ENCODE measurements at places on chromosomes 13 and 19. TPM values are rescaled to one million over a fixed set of nuclear protein-coding genes. Genes with fewer than 3 reads are reported as not detected.

Gene ZNF844
- total RNA-seq: 9.4 TPM

Gene NBEA
- 10.8 TPM for total RNA-seq

Gene AMER2
- 4.1 TPM for total RNA-seq

Gene C19orf81
- total RNA-seq: 7.9 TPM

Gene IZUMO2
- not detected for total RNA-seq

Gene CLDND2
- 1.1 TPM for total RNA-seq

Gene ZNF492
- total RNA-seq: not detected

Gene HCST
- total RNA-seq: not detected

Gene HNRNPM
- total RNA-seq: 493 TPM

Gene ARL11
- not detected for total RNA-seq

Gene ZNF578
- 0.86 TPM for total RNA-seq

Gene TUBA3C
- not detected for total RNA-seq

Gene PDCD2L
- 15.1 TPM for total RNA-seq

GRCh38 chr13:106691341-106691740, 123.4 kb upstream of the ARGLU1 start:
- no peak for DNase-seq

GRCh38 chr19:3605770-3606169, 905 bp downstream of the TBXA2R start:
- no peak for DNase-seq

DNA sequence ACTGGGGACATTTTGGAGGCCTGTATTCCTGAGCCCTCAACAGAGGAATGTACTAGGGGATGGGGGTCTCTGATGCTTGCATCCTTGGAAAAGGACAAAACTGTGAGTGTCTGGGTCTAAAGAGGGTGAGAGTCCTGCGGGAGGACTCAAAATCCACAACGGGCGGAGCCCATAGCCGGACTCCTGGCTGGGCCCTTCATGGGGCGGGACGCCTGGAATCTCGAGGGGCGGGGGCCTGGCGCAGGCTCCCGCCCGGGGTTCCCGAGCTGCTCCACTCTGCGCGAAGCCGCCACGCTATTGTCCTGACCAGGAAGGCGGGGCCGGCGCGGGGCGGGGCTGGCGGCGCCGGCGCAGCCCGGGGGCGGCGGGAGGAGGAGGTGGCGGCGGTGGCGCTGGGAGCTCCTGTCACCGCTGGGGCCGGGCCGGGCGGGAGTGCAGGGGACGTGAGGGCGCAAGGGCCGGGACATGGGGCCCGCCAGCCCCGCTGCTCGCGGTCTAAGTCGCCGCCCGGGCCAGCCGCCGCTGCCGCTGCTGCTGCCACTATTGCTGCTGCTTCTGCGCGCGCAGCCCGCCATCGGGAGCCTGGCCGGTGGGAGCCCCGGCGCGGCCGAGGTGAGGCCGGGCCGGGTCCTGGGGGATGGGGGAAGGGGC, at the start of gene APLP1:
Gene APLP1, plus strand, starts transcription at position 403 of the 651 bp plus-strand sequence. Its CDS starts 63 bp downstream, at position 466.
- peak; percentile 66 for DNase-seq

- DNase-seq: no peak
These were observed 68.6 kb upstream of the ARGLU1 start for GRCh38 chr13:106636492-106636891.

DNA sequence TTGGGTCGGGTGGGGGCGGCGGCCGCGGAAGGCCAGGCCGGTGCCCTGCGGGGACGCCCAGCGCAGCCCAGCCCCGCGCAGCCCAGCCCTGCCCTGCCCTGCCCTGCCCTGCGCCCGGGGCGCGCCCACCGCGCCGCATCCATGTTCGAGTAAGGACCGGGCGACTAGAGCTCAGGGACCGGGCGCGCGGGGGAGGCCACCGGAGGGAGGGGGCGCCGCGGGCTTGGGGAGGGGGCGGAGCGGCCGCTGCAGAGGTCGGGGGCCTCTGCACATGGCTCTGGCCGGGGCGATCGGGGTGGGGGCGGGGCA, 169 bp downstream of the GRAMD1A start:
- DNase-seq: no peak

DNA sequence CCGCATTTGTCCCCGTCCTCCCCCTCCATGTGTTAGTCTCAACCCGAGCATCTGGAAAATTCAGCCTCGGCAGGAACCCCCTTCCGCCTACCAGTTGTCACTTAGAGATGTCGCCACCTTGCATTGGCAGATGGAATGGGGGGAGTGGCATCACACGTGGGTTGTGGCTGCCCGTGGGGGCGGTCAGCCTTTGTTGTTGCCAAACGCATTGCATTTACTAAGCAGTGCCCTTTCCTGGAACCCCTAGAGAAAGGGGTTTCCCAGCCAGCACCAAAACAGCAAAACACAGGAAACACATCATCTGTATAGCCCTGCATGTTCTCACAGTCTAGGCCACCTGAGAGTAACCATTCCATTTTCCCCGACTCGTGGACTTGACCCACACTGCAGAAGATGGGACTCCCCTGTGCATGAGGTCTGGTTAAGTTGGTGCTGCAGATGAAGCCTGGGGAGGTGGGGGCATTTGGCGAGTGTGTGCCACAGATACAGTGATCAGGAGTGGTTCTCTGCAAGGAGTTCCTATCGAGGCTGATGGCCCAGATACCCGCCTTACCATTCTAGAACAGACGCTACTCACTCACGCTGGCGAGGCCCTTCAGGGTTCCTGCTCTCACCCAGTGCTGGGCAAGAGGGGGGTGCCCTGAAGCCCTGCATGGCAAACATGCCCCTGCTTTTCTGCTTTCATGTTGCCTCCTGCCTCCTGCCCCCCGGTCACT, 38.3 kb downstream of the TMED1 start:
- no peak for DNase-seq

DNA sequence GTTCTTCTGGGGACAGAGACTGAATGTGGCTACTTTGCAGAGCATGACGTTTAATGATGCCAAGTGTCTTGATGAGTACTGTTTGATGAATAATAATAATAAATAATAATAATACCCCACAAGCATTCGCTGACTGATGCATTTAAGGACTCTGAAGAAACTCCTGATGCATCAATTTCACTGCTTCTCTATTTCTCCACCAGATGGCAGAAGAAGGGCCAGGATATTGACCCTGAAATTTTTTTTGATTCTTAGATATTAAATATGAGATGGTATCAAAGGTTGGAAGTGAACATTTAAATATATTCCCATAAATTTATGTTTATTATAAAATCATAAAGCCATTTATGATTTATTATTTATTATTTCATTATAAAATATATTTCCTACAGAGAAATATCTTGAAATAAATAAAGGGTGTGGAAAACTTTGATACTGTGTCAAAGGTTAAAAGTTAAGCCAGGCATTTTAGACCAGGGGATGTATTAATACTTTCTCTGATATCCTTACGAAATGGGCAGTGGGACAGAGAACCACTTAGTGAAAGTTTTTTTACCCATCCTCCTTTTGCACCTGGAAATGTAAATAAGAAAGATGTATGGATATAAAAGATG, 170.9 kb downstream of the LACC1 start:
- no peak for DNase-seq

- no peak for DNase-seq
These were observed 102.7 kb downstream of the SLAIN1 start for GRCh38 chr13:77800219-77800618.

- DNase-seq: no peak
These were observed 22.1 kb downstream of the STARD13 start for GRCh38 chr13:33263484-33263883.

DNA sequence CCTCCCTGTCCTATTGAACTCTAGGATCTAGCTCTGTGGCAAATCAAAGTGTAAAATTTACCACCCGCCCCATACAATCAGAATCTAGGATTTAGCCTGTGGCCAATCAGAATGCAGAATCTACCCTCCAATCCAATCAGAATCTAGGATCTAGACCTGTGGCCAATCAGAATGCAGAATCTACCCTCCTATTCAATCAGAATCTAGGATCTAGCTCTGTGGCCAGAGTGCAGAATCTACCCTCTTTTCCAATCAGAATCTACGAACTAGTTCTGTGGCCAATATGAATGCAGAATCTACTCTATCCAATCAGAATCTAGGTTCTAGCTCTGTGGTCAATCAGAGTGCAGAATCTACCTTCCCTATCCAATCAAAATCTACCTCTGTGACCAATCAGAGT, 25.8 kb downstream of the PRKD2 start:
- DNase-seq: no peak

DNA sequence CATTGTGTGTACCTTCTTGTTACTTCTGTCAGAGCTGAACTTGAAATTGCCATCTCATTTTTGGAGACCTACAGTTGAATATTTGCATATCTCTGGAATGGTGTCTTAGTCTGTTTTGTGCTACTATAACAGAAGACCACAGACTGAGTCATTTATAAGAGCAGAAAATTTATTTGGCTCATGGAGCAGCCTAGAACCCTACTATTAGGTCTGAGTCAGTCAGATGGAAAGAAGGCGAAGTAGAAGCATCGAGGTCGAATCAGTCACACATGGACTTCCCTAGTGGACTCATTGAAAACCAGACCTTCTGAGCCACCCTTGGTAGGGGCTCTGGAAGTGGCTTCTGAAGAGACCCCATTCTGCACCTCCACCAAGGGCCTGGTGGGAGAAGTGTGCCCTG, 33.9 kb upstream of the TPT1 start:
- no peak for DNase-seq

GRCh38 chr13:64529874-64530485, 2700.2 kb downstream of the PCDH9 start:
- no peak for DNase-seq

DNA sequence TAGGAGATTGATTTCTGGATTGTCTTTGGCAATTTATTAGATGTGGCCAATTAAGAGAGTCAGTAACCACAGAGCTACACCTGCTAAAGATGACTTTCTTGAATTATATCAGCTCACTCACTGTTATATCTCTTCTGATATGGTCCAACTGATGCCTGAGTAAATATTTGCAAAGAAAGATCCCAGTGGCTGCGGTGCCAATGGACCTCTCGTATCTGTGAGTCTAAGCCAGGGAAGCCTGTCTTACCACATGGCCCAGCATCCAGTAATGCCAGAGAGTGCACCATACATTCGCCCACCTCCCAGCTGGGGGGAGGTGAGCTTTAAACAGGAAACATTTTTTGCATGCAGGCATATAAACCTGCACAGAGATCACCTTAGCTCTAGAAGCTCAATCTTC, 82.7 kb upstream of the SLC15A1 start:
- no peak for DNase-seq

GRCh38 chr13:73820688-73821087, 313.5 kb downstream of the KLF12 start:
- no peak for DNase-seq

DNA sequence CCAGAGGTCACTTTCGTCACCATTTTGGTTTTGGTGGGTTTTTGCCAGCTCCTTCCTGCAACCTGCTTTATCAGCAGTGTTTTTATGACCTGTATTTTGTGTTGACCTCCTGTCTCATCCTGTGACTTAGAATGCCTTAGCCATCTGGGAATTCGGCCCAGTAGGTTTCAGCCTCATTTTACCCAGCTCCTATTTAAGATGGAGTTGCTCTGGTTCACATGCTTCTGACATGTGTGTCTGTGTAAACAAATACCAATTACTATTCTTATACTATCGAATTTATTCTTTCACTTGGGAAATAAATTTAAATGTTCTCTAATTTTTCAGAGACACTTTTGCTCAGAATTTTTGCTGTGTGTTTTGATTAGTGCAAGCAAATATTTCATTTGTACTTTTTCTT, 1370.3 kb upstream of the MIR17HG start:
- no peak for DNase-seq

DNA sequence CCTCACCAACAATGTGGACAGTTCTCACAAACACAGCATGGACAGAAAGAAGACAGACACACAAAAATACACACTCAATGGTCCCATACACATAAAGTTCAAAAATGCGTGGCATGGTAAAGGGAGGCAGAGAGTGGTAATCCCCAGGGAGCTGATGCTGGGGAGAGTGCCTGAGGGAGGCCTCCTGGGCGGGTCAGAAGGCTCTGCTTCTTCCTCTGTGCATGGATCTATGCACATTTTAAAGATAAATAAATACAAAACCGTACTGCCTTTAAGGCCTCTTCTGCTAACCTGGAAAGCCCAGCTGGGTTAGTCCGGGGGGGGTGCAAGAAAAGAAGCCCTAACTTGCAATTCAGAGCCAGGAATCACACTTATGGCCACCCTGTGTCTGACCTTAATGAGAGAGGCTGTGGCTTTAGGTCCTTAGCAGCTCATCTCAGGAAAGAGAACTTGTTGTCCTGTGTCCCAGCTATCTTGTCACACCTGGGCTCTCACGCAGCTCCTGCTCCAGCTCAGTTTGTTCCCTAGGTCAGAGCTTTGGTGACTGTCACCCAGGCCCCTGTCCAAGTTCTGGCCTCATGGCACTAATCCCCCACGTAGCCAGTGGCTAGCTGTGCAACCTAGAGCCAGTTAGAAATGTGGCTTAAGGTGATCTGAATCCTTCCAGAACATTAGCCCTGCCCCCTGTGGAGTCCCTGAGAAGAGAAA, 28.5 kb downstream of the POP4 start:
- DNase-seq: no peak

GRCh38 chr19:58570770-58571574, 2.2 kb downstream of the MZF1 start:
- DNase-seq: no peak

DNA sequence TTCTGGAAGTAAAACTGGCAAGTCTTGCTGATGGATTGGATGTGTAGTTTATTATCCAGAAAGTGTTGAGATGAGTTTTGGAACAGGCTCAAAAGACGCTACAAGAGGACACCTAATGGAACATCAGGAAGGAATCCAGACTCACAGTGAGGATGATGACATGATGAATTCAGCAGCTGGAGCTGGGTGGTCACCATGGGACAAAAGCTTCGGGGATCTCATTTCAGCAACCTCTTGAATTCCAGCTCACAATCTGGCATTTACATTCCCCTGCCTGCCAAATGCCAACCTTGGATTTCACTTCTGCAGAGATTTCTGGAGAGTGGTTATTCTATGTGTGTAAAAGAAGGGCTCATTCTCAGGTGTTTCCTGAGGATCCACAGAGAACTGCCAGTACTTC, 288.0 kb upstream of the TMTC4 start:
- DNase-seq: no peak

- no peak for DNase-seq
These were observed 28.7 kb downstream of the CYSLTR2 start for GRCh38 chr13:48682436-48682835.

DNA sequence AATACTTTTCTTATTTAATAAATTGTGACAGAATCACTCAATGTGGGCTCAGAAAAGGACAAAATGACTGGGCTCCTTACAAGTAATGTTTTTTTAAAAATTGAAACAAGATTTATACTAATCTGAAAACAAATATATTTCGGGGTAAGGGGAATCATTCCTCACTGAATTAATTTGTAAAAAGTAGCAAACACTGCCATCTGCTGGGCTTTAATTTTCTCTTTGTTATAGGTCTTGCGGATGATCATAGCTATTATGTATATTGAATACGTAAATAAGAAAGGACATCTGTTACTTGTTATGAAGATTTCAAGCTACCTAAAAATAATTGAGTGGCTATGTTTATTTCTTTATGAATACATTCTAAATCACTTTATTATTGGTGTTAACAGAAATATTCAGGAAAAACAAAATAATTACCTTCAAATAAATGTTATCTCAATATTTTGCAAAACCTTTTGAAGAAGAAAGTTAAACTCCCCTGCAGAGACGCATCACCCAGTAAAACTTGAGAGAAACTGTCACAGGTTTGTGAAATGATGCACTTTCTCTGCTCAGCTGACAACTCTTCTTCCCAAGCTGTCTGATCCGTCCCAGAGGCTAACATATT, 17.8 kb upstream of the ENOX1 start:
- DNase-seq: peak; percentile 42

GRCh38 chr13:98173431-98174152, 3.5 kb downstream of the RNF113B start:
- DNase-seq: no peak

- DNase-seq: peak; percentile 71
These were observed 5.2 kb upstream of the REXO1 start for GRCh38 chr19:1853295-1854038.
